ENCODE measurements at places on chromosomes 3 and 15.

- no peak for DNase-seq
Observed at GRCh38 chr3:37329465-37329864, 155.1 kb upstream of the LRRFIP2 start.

GRCh38 chr3:107455621-107456020 is 67.1 kb upstream of the BBX start:
- DNase-seq, result no peak

GRCh38 chr3:189567766-189568420 is 63.3 kb upstream of the TP63 start:
- DNase-seq, result no peak

DNA sequence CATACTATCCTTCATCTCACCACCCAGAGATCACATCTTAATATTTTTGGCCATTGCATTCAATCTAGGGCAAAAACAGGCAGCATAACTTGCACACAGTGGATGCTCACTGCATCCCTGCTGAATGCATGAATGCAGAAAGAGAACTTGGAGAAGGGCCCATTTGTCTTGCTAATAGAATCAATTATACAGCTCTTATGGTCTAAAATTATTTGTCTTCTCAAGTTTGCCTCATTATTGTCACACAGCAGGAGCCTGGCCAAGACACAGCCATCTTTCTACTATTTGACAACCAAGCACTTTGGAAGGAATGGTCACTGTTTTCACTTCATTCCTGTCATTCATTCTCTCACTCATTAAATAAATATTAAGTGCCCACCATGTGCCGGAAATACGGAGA is 1.2 kb upstream of the ARHGEF26 start:
- no peak for DNase-seq

DNA sequence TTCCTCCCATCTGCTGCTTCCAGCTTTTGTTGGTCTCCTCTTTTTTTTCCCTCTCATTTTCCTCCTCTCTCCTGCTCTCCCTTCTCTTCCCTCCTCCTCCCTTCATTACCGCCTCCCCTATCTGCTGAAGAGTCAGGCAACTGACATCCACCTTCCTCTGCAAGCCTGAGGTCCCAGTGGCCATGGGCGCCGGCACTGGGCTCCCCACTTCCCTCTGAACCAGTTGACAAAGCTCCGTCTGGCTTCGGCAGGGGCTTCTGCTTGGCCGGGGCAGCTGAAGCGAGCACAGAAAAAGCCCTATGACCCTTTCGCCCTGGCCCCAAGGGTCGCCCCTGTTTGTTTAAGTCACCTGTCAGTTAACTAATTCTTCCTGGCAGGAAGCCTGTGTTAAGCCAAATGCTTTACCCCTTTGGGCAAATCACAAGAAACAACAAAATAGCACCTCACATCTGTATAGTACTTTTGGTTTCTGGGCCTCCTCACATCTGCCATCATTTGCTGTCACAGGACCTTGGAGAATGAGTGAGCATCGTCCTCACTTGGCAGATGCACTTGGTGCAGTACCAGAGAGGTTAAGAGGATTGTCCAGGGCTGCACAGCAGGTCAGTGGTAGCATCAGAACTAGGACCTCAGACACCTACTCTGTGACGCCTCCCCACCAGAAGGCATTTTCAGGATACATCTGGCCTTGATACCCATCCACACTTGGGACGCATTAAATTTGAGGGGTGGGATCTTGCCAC is 27.7 kb downstream of the ITGA11 start:
- DNase-seq, result no peak

DNA sequence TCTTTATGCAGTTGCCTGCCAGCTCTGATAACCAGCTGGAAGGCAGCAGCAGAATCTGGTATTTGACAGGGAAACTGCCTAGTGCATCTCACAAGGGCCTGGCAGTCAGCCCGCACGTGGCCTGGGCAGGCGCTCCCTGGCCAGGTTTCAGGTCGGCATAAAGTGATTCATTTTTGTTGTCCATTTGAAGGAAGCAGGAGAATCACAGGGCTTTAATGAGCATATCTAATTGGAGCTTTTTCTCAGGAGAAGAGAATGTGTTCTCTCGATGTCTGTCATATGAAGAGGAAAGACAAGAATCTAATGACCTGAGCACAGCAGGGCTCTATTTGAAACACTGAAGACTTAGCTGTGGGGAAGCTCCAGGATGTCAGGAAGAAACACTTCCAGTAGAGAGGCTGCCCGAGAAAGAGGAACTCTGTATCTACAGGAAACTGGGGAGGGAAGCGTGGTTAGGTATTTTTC is 98.8 kb upstream of the MB21D2 start:
- DNase-seq, result peak; percentile 12

DNA sequence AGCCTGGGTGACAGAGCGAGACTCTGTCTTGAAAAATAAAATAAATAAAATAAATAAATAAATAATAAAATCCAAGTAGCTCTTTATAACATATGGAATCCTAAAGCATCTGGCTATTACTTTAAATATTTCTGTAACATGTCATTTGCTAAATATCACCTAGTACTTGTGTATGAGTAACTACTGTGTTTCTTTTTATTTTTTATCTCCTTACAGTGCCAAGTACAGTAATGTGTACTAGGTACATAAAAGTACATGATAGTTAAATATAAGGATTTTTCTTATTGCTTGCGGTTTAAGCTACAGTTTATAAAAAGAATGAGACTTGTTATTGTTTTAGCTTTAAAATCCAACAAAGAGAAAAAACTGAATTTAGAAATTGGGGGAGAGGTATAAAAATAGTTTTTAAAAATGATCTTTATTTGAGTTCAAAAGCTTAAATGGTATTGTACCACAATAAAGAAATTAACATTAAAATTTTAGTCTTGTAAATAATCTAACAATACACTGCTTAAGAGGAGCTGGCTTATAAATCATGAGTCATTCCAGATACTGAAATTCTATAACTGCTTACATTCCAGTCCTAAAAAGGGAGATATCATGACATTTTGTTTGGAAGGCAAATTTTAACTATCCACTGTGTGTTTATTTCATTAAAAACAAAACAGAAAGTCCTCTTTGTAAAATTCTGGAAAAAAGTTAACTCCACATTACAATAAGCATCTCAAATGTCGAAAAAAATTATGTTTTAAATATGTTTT is 73.1 kb downstream of the FGF7 start:
- no peak for DNase-seq
